ENCODE measurements at places on chromosomes 4 and X.

- no peak for DNase-seq
Observed at GRCh38 chrX:42536286-42536685, 241.7 kb downstream of the PPP1R2C start.

DNA sequence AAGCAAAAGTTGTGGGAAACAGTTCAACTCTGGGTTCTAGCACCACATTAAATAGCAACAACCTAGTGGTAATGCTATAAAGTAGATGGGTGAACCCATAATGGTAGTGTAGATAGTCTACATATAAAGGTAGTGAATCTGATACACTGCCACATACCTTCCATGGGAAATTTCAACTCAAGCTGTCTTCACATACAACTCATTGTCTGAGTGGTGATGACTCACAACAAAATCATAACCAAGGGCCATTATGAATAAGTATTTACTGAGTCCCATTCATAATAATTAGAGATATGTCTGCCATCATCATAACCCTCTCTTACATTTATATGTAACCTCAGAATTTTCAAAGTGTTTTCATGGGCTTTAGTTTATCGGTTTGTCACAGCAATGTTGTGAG, 34.8 kb downstream of the EGF start:
- no peak for DNase-seq

GRCh38 chr4:107330916-107331315, 294.8 kb upstream of the DKK2 start:
- no peak for DNase-seq

- no peak for DNase-seq
Observed at GRCh38 chr4:138938366-138938690, 77.3 kb upstream of the NOCT start.

- no peak for DNase-seq
Observed at GRCh38 chr4:40956721-40957255, 207.0 kb downstream of the NSUN7 start.

GRCh38 chr4:108601532-108601931, 18.8 kb upstream of the RPL34 start:
- DNase-seq = no peak

GRCh38 chr4:153542834-153543233, 76.7 kb downstream of the TMEM131L start:
- no peak for DNase-seq

GRCh38 chr4:179372746-179373145, 1930.5 kb upstream of the AGA start:
- DNase-seq = no peak

DNA sequence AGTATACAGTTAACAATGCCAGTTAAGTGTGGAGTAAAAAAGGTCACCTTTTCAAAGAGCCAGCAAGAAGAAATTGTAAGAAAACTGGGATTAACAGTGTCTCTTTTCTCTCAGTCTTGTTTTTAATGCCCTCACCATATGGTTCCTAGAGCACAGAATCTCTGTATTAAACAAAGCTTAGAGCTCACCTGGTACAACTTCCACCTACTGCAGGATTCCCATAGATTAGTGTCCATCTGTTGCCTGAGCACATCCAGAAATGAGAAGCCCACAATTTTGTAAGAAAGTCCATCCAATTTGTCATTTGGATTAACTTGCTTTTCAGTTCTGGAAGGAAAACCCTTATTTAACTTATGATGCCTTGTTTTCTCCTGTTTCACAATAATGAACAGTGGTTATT, 1037.1 kb downstream of the STPG2 start:
- DNase-seq = no peak

DNA sequence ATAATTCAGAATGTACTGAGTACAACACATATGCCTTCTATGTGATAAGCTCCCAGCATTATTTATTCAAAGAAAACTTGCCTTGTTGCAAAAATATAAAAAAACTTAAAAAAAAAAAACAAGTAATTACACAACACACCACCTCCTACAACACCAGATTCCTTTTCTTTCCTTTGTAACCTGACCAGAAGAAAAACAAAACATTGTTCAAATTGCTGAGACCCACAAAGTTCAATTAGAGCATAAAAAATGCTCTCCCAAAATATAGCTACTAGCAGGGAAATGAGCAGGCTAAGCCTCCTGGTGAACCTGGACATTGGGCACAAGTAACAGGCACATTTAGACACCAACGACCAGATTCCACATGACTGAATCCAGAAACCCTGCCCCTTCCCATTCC, 38.3 kb downstream of the MECP2 start:
- no peak for DNase-seq

GRCh38 chrX:133818019-133818418, 167.4 kb downstream of the GPC3 start:
- DNase-seq = no peak

GRCh38 chrX:22081475-22082092, 49.5 kb downstream of the PHEX start:
- DNase-seq = peak; percentile 70

DNA sequence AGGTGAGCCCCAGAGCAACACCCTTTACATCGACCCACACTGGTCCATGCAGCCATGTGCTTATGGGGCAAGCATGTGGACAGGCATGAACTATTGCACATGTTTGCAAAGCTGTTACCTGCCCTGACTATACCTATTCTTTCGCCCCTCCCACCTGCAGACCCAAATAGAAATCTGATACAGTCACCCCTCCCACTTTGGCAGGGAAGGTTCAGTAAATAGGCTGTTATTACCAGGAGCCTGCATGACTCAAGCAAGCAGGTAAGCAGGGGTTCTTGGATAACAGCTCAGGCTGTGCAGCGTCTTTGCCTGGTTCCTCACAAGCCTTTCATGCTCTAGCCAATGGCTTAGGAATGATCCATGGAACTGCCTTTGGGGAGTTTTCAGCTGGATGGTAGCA, 122.7 kb upstream of the DIPK2B start:
- no peak for DNase-seq

DNA sequence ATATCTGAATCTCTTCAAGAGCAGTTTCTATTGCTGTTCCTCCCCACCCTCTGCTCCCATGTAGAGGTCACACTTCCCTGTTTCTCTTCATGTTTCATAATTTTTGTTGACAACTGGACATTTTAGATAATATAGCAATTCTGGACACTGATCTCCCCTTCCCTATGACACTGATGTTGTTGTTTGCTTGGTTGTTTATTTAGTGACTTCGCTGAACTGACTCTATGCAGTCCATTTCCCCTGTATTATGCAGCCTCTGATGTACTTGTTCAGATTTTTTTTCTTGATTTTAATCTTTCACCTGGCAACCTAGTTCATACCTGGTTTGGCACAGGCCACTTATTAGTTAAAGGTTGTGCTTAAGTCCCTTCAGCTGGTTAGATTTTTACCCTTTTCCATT, 29.2 kb downstream of the CLDN2 start:
- DNase-seq = no peak

GRCh38 chrX:124240422-124240821, 92.0 kb upstream of the TEX13D start:
- no peak for DNase-seq

- DNase-seq = peak; percentile 14
Observed at GRCh38 chr4:121408-122084, 2.8 kb upstream of the ZNF718 start.

DNA sequence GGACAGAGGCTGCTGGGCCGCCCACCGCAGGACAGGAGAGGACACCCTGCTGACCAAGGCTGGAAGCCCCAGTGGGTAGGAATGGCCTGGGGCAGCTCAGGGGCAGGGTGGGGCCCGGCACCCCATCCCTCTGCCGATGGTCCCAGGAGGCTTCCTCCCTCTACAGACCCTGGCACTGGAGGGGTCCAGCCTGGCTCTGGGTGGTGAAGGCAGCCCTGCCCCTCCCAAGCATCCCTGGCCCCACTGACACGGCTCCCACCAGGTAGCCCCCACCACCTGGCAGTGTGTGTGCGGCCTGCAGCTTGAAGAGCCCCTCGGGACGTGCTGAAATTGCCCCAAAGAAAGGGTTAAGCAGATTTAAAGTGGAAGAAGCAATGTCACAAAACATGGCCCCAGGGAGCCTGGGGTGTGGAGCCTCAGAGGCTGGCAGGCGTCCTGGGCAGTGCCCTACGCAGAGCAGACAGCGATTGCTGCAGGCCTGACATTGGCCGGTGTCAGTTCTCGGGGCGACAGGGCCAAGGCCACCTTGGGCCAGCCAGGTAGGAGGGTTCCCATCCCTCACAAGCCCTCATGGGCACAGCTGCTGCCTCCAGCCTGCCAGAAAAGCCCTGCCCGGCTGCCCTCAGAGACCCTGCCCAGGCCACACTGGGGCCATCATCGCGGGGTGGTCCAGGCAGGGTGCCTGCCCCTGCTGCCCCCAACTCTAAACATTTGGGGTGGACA, 80.5 kb downstream of the FAM53A start:
- DNase-seq = no peak

GRCh38 chrX:20479896-20480295, 213.2 kb upstream of the RPS6KA3 start:
- no peak for DNase-seq

GRCh38 chr4:77074981-77075855, 571 bp downstream of the CCNI start:
- peak; percentile 86 for DNase-seq

DNA sequence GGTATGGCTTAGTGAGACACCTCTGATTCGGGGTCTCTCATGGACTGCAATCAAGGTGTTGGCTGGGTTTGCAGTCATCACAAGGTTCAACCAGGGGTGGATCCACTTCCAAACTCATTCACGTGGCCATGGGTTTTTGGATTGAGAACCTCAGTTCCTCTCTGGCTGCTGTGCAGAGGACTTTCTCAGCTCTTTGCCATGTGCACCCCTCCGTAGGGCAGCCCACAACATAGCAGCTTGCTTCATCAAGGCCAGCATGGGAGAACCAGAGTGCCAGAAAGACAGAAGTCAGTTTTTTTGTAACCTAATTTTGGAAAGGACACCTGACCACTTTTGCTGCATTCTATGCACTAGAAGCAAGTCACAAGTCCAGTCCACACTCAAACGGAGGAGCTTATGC, 154.9 kb downstream of the PJA1 start:
- no peak for DNase-seq

DNA sequence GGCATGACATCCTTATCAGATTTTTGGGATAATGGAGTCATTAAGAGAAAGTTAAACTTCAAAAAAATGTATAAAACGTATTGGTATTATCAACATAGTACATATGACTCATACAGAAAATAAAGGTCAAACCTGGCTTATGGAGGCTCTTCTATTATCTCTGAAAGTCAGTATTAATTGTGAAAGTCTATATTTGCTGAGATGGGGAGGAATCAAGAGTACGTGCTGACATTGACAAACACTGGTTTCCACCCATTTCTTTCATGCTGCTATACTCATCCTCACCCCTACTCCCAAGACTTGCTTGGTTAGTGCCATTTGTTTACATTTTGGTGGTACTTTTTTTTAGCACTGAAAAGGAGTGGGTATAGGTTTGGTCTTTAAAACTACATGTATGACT, 30.8 kb upstream of the PLA2G12A start:
- DNase-seq = no peak
